Stimulated activated CD8-positive, alpha-beta memory T cell treated with anti-CD3 and anti-CD28 coated beads, Interleukin-4, amount 100 ng/mL, for 1 hour (primary cell): ENCODE measurements at places on chromosomes 4 and X.

DNA sequence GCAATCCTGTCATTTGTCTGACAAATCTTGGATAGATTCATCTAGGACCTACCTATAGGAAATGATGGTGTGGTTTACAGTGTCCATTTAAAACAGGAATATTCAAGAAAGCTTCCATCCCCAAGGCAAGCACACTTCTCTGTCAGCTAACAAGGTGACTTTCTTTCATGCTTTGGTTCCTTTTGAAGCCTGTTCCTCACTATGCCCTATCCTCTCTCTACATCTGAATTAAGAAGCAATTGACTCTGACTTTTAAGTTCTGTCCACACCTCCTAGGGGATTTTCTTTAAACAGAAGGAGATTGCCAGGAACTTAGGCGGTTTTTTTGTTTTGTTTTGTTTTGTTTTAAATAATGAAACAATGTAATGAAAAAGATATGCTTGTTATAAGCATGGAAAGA, 1181.4 kb upstream of the TENM3 start:
- no peak for DNase-seq

DNA sequence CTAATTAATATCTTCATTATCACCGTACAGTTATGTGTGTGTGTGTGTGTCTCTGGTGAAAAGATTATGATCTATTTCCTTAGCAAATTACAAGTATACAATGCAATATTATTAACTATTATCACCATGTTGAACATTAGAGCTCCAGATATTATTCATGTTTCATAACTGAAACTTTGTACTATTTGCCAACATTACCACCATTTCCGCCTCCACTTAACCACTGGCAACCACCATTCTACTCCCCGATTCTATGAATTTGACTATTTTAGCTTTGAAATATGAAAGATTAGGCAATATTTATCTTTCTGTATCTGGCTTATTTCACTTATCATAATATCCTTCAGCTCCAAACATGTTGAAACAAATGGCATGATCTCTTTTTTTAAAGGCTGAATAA, 717.9 kb downstream of the ARAP2 start:
- no peak for DNase-seq

DNA sequence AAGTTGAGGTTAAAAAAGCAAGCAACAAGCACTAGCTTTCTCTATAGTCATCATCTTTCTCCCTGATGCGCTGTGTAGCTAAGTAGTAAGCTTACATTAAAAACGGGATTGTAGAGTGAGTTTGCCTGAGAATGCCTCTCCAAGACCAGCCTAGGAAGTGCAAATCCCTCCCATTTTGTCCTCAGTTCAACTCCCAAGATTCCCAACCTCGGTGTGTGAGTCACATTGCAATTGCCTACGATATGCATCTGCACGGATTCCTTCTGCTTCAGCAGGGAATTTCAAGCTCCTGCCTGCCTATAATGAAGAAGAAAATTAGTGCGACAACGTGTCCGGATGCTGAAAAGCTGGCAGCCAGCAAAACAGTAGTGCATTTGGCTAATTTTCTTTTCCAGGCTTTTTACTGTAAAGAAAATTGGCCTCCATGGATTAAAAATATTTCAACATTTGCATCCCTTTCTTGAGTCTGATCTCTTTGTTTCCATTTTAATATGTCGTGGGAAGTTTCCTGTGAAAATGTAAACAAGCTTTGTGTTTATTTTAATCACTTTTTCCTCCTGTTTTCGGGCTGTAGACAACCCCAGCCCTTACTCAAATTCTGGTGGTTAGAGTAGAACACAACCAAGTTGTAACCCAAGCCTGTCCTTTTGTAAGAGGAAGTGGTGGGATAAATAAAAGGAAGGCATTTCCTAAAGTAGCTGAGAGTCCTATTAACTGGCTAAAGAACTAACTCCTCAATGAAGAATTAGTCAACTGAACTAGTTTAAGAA, 58.4 kb upstream of the TET2 start:
- no peak for DNase-seq

DNA sequence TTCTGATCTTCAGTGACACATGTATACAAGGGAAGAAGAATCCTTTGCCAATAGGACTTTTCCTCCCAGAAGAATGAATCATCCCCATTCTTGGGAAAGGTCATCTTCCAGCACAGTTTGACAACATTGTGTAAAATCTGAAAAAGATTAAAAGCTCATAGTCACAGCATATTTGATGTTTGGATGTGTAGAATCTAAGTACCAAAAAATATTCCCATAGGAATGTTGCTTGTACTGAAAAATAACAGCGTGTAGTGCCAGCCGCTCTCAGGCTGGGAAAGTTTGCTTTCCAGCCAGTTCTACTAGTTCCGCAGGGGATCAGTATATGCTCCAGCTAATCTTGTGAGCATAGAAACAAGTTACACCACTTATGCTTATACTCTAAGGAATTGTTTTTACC, 74.7 kb upstream of the IL13RA1 start:
- DNase-seq, result no peak

DNA sequence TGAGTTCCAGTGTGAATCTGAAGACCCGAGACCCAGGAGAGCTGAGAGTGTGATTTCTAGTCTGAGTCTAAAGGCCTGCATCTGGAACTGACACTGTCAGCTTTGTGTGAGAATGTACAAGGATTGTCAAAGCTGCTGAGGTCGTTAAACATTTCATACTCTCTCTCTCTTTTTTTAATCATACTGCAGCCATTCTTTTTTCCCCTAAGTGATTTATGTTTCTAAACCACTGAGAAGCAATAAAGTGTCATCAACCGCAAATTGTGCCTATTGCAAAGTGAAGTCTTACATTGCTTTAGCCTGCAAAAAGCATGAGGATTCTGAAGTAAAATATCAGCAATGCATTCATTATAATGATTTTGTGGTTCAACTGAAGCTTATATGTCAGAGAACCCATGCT, 106.0 kb downstream of the ASMT start:
- no peak for DNase-seq

GRCh38 chr4:3290889-3291321, 1.9 kb upstream of the RGS12 start:
- DNase-seq, result no peak

GRCh38 chrX:110384490-110384889, 25.8 kb downstream of the RTL9 start:
- no peak for DNase-seq

- DNase-seq, result no peak
These were observed 633.6 kb downstream of the PCDH18 start for GRCh38 chr4:136898590-136899248.

GRCh38 chr4:1451752-1452122, 45.5 kb upstream of the NKX1-1 start:
- DNase-seq, result no peak
